ENCODE measurements at places on chromosomes 1 and 21.

- no peak for DNase-seq
Observed at GRCh38 chr1:223246476-223247112, 103.5 kb upstream of the TLR5 start.

GRCh38 chr1:171935086-171935485 is 93.8 kb downstream of the DNM3 start:
- no peak for DNase-seq

DNA sequence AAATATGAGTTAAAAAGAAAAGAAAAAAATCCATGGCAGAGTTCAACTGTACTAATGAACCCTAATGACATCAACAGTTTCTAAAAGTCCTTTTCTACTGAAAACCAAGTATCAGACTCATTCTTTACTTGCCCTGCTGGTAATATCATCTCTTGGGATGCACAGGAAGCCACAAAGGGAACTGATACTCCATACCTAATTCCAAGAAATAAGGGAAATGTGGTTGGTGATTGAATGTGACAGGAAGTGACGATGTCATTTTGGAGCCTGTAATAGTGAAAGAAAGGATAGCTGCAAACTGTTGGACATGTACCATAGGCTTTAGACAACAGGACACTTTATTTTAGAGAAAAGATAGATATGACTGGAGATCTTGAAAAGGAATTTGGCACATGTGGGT is 98.7 kb upstream of the VAV3 start:
- no peak for DNase-seq

DNA sequence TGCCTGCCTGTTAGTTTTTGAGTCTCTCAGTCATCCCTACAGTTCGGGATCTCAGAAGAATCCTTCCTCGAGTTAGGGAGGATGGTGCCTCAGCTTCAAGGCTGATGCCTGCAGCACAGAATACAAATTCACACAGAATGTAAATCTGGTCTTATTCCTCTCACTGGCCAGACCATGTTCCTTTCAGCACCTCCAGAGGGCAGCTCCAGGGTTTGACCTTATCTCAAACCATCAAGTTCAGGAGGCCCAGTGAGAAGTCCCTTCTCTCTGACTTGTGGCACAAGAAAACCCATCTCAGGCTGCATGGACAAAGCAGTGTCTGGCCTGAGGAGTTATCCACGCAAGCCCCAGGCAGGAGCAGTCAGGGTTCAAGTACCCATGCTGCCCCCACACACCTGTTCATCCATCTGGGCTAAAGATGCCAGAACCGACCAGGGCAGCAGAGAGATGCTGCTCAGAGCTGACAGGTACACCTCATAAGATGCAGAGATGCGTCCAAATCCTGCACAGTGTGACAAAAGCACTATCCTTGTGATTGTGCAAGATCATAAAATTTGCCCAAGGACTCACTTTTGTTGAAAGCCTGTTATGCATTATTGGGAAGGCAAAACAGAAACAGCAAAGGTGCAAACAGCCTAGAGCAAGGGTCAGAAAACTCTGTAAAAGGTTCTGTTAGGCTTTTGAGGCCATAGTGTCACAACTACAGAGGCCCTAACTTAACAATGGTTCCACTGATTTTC is 49.8 kb downstream of the BCAR3 start:
- no peak for DNase-seq

DNA sequence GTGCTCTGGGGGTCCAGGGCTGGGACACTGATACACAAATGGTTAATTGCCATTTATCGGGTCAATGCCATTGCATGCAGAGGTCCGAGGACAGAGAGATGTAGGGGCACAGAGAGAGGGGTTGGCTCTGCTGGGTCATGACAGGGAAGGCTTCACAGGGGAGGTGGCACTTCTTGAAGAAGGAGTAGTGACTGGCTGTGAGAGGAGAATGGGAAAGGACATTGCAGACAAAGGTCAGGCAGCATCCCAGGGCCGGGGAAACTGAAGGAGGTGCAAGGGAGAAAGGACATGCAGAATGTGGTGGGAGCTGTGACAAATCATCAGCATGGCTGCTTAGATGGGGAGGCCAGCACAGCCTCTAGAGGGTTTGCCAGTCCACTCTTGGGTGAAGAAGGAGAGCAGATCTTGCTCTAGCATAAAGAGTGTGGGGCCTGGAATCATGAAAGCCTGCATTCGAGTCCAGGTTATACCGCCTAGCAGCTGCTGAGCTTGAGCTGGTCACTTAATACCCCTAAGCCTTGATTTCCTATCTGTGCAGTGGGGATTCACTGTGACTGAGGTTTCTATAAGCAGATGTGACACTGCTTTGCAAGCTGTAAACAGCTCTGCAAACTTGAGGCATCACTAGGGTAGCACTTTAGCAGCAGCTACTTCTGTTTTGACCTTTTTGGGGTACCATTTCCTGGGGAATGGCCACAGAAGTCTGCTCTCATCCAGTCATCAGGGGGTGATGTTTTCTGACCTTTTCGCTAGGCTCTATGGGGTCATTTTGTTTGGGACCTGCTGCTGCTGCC is 59.2 kb upstream of the EPS8L3 start:
- no peak for DNase-seq

- DNase-seq: peak; percentile 45
Observed at GRCh38 chr1:1892079-1892762, 1.3 kb upstream of the GNB1 start.

DNA sequence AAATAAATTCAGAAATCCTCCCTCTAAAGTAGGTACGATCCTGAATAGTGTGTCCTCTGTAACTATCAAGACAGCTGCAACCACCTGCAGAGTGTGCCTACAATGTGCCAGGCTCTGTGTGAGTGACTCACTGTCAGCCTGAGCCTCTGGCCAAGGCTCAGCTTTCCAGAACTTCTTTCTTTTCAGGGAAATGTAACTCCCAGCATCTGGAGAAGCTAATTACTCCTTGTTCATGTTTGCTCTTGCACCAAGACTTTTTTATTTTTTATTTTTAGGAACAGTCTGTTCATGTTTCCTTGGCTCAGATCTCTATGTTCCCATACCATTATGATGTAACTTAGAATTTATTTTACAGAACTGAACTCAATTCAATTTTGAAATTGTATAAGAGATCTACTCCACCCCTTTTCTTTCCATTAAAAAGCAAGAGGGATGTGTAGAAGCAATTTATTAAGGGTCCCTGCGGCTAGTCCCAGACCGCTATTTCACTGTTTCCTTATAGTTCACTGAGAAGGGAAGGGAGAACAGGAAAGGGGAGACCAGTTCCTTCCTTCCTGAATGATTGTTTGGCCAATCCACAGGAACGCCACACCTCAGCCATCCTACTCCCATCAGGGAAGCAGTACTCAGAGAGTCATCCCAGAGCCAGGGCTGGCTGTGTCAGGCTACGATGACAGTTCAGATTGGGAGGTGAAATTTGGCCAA is 112.4 kb upstream of the ZNF648 start:
- DNase-seq: no peak

DNA sequence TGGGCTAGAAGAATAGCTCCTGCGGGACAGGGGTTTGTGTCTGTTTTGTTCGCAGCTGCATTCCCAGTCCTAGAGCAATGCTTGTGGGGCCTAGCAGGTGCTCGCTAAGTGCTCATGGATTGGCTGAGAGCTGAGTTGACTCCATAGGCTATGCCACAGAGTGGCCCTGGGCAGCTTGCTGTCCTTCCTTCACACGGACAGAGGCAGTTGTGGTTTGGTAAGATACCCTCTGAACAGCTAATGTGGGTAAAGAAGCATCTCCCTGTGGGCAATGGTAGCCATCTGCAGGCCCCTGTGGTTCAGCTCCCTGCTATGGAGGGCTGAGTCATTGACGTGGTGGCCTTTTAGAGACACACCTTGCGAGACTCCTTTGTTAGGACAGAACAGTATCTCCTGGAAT is 23.5 kb upstream of the LBR start:
- DNase-seq: no peak

- no peak for DNase-seq
Observed at GRCh38 chr1:222588135-222588534, 1.6 kb downstream of the TAF1A start.

- peak; percentile 73 for DNase-seq
Observed at GRCh38 chr1:66271216-66271903, 262.6 kb upstream of the SGIP1 start.

GRCh38 chr1:171113382-171113781 is 22.7 kb downstream of the FMO3 start:
- DNase-seq: no peak

- no peak for DNase-seq
Observed at GRCh38 chr21:33432496-33432895, 29.3 kb downstream of the IFNGR2 start.

- peak; percentile 16 for DNase-seq
Observed at GRCh38 chr1:24108334-24109165, 3.4 kb downstream of the MYOM3 start.

DNA sequence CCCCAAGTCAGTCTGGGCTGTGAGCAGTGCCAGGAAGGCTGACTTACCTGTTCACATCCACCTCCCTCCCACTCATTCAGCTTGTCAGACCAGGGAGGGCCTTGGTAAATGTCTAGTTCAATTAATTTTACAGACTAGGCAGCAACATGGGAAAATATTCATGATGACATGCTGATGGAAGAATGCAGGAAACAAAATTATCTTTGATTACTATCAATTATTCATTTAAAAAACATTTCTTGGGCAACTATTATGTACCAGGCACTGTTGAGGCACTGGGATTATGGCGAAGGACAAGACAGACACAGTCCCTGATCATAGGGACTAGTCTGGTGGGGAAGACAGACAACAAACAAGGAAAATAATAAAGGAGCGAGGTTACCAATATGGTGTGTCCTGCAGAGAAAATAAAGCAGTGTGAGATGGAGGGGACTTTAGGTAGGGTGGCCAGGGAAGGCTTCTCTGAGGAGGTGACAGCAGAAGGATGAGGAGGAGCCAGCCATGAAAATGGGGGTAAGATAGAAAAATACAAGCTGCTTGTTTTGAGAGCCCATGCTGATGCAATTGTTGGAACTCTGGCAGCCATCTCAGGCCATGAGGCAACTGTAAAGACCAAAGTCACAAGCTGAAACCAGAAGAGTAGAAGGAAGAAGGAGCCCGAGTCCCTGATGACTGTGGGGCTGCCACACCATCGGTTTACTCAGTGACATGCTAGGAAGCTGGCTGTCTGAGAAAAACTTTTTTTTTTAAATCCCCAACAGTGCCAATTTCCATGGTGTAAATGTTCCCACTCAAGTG is 14.0 kb downstream of the TRIM62 start:
- no peak for DNase-seq

GRCh38 chr21:25887646-25888306 is 153.0 kb downstream of the GABPA start:
- no peak for DNase-seq

- DNase-seq: no peak
Observed at GRCh38 chr21:42265231-42265812, 46.4 kb downstream of the ABCG1 start.

DNA sequence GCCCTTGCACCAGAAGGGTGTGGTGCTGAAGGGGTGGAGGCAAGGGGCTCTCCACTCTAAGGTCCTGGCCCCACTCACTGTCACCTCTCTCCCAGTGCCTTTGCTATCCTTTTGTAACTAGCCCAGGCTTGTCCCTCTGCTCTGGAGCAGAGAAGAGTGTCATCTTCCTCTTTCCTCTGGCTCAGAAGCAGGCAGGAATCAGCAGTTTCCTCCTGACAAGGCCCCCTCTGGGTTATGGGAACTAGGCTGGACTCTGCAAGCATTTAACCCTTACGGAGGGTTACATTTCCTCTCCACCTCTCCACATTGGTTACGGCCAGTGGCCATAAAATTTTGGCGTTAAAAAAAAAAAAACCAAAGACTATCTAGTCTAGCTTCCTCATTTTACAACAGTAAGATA is 30.4 kb downstream of the PLXNA2 start:
- no peak for DNase-seq

GRCh38 chr1:93993731-93994130 is 84.5 kb upstream of the GCLM start:
- DNase-seq: no peak

DNA sequence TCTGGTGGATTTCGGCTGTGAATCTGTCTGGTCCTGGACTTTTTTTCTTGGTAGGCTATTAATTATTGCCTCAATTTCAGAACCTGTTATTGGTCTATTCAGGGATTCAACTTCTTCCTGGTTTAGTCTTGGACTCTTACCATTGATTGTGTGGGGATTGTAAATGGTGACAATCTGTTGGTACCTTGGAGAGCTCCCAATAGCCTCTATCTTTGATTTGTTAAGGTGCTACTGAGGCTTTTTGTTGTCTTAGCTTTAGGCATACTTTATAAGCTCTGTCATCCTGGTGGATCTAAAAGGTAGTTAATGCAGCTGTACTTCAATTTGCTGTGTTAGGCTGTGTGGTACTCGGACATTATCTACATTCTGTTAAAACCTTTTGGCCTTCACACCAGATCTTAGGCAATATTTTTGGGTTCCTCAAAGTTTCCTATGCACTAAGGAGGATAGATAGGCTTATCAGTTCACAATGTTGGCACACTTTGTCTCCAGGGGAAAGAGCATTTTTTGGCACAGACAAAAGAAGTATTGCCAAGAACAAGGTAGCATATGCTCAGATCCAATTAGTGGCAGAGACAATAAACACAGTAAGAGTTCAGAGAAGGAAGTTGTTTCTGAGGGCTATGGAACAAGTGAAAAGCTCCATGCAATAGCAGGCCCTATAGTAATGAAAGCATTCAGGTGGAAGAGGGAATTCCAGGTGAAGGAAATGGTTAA is 230.4 kb downstream of the PDE4B start:
- no peak for DNase-seq

DNA sequence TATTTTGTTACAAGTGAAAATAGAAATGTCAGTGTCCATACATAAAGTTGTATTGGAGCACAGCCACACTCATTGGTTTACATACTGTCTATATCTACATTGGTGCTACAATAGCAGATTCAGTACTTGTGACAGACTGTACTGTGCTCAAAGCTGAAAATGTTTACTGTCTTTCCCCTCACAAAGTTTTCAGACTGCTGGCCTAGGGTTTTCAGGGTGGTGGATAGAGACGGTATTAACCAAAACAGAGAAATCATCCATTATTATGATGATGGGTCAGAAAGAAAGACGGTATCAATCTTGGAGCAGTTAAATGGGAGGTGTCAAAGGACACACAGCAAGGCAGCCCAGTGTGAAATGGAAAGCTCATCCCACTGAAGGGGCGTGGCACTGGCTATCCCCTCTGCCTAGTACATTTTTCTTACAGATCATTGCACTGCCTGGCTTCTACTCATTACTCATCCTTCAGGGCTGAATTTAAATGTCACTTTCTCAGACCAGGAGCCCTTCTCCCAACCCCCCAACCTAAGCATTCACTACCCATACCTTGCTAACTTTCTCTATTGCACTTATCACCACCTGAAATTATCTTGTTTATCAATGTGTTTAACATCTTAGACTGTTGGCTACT is 10.2 kb downstream of the JAK1 start:
- peak; percentile 40 for DNase-seq
